ENCODE measurements at places on chromosomes 13 and 19.

- no peak for DNase-seq
Observed at GRCh38 chr13:79457948-79458347, 23.0 kb upstream of the NDFIP2 start.

- DNase-seq = no peak
Observed at GRCh38 chr13:98495627-98496478, 81.1 kb downstream of the STK24 start.

- no peak for DNase-seq
Observed at GRCh38 chr13:100773923-100774663, 99.5 kb upstream of the TMTC4 start.

GRCh38 chr19:17806945-17807344 lies 12.0 kb downstream of the B3GNT3 start:
- DNase-seq = no peak

- peak; percentile 52 for DNase-seq
Observed at GRCh38 chr19:54430306-54431254, 15.3 kb downstream of the TTYH1 start.

GRCh38 chr13:112159575-112160547 lies 92.9 kb downstream of the SOX1 start:
- no peak for DNase-seq

DNA sequence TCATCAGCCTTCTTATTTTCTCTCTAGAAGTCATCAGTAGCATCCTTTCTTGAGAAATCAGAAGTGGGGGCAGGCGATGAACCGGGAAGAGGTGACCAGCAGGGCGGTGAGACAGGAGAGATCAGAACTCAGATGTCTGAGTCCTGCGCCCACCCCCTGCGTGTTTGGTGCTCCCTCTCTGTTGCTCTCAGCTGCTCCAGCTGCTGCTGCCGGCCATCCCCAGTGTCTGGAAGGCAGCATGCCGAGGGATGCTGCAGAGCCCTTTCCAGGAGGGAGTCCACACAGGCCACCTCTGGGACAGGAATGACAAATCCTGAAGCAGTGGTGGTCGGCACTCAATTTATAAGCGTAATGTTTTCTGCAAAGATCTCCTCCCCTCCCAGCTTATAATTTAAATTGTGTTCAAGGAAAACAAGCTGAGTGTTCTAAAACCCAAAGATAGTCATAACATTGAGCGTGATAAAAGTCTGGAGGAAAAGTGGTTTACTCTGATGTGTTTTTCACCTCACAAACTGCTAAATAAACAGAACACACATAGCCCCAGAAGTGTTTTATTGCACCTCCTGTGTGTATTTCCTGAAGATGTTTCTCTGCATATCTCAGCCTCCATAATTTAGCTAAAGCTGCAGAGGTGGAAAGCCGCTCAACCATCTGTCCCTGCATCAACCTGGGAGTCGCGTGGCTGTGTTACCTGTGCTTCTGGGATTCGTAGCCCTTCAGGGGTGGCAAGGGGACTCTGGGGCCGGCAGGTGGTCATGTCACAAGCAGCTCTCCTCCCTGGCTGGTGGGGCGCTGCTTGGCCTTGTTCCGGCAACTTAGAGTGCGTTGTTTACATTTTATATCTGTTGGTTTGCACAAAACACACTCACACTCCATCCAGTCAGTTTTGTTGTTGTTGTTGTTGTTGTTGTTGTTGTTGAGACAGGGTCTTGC lies 191.2 kb downstream of the USP12 start:
- DNase-seq = no peak

DNA sequence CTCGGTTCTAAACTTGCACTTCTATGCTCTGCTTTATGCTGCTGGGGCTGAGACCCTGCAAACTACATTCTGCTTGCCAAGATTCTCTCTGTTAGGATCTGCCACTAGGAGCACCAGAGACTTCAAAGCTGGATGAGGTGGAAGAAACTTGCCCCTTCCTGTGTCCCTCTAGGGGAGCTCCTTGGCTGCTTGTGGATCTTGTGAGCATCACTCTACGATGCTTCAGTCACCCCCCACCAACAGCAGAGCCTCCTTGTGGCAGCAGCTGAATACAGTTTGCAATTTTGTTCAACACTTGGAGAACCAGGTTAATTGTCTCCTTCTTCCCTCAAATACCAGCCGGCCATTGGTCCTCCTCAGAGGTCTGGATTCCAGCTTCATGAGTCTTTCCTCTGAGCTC lies 310.6 kb downstream of the FGF14 start:
- DNase-seq = no peak

GRCh38 chr13:43232144-43232872 lies 208.9 kb downstream of the DNAJC15 start:
- no peak for DNase-seq

- no peak for DNase-seq
Observed at GRCh38 chr19:17090583-17090982, 15.0 kb downstream of the MYO9B start.

DNA sequence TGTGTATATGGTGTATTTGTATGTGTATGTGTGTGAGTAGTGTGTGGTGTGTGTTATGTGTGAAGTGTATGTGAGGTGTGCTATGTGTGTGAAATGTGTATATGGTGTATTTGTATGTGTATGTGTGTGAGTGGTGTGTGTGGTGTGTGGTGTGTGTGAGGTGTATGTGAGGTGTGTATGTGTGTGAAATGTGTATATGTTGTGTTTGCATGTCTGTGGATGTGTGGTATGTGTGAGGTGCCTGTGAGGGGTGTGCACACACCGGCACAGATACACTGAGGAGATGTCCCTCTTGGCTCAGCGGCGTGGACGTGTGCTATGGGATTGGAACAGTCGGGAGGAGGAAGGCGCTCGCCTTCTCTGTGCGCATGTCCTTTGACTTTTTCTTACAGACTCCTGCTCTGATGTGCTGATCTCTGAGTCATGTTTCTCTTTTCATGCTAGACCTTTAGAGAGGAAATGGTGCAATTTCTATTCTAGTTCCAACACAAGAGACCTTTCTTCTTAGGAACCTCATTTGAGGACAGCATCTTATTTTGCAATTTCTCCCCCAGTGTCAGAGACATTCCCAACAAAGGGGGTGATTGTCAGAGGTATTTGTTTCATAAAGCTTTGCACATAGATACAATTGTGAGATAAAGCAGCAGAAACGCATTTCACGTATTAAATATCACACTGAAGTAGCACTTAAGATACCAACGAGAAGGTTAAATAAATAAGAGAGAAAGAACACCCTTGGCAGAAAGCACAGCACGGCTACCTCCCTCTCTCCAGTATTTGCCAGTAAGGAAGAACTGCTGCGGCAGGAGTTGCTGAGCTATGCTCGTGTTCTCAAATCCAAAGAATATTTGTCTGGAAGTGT lies 11.3 kb upstream of the TNFRSF19 start:
- DNase-seq = peak; percentile 89

- no peak for DNase-seq
Observed at GRCh38 chr13:50228527-50228926, 213.3 kb downstream of the KCNRG start.

GRCh38 chr13:71169180-71169579 lies 697.8 kb downstream of the DACH1 start:
- DNase-seq = peak; percentile 11

All from SJCRH30 (cell line).